MM.1S (cell line): ENCODE measurements at places on chromosomes 6 and 20.

DNA sequence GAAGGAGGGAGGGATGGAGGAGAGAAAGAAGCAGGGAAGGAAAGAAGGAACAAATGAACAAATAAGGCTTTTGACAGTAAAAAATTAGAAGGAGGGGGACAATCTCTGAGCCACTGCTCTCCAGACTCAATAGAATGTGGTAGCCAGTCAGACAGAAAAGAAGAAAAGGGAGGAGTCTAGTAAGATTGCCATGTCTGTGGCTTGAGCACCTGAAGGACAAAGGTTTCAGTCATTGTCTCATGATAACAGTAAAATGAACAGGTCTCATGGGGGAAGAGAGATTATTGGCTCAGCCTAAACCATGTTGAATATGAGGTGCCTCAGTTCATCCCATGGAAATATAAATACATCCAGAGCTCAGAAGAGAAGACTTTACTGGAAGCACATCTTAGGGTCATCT, 14.0 kb upstream of the LOC128125822 start:
- no peak for DNase-seq

DNA sequence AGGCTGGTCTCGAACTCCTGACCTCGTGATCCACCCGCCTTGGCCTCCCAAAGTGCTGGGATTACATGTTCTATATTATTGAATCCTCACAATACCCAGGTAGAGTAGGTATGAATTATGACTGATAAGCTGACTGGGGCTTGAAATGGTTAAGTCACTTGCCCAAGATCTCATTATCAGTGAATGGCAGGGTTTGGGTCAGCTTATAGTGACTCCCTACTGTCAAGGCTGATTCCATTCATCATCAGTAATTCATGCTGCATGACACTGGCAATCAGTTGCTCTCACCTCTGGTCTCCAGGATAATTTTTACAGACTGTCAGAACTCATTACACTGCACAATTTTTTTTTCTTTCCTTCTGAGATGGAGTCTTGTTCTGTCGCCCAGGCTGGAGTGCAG, 127.6 kb downstream of the KIF13A start:
- DNase-seq: no peak

- no peak for DNase-seq
Observed at GRCh38 chr20:51767867-51768758, at the start of gene ATP9A. Gene ATP9A, minus strand, starts transcription at chr20:51768390. Its CDS starts 21 bp downstream, at chr20:51768369.

DNA sequence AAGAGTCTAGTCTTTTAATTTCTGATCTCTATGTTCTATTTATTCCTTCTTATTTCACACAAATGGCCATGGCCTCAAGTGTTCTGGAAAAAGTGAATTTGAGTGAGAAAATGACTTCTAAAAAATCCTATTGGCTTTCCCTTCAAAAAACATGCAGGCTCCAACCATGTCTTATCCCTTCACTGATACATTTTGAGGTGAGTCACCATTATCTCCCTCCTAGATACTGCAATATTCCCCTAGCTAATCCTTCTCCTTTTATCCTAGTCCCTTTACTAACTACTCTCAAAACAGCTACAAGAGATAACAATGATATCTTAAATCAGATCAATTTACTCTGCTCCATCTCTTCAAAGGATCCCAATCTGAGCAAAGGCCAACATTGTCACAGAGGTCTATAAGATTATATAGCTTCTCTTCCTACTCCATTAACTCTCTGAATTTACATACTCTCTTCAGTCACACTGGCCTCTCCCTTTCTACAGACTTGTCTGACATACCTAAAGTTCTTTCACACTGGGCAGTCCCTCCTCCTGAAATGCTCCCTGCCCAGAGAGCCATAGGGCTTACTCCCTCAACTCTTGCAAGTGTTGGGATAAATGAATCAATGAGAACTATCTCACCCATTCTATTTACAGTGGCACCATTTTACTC, 129.2 kb downstream of the TENT5A start:
- DNase-seq: no peak

DNA sequence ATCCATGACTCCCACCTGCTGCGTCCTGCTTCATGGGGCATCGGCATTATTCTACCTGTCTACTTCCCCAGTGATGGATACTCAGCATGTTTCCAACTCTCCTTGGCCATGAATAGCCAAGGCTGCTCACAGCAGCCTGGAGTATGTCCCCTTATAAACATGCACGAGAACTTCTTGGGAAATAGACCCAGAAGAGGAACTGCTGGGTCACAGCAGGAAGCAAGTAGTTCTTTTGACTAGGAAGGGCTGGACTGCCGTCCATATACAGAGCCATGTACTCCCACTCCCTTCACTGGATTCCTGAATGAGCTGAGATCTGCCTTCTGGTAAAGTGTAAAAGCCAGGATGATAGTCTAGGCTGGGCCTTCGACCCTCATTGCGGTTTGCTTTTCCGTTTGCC, 106.3 kb upstream of the KCNK16 start:
- DNase-seq: no peak

- DNase-seq: no peak
Observed at GRCh38 chr6:150126641-150127291, 16.1 kb upstream of the PPP1R14C start.

DNA sequence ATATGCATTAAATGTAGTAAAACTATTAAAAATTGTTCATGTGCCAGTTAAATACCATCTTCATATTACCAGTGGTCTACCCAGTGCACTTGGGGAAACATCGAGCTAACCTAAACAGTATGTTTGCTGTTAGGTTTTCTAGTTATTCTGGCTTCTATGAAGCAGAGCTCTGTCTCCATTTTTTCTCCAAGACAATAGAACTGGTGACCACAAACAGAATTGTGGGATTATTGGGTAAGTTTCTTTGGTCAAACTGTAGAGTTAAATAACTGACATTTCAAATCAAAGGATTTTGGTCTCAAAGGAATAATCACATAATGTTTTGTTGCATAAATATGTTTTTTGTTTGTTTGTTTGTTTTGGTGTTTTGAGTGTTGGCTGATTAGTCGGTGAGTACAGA, 40.5 kb upstream of the EDN3 start:
- no peak for DNase-seq

GRCh38 chr6:167404385-167405049, 79.6 kb downstream of the TTLL2 start:
- no peak for DNase-seq

GRCh38 chr6:64383277-64383676, 747.7 kb downstream of the PHF3 start:
- DNase-seq: no peak

GRCh38 chr6:151027936-151028838, 162.7 kb downstream of the MTHFD1L start:
- DNase-seq: no peak

DNA sequence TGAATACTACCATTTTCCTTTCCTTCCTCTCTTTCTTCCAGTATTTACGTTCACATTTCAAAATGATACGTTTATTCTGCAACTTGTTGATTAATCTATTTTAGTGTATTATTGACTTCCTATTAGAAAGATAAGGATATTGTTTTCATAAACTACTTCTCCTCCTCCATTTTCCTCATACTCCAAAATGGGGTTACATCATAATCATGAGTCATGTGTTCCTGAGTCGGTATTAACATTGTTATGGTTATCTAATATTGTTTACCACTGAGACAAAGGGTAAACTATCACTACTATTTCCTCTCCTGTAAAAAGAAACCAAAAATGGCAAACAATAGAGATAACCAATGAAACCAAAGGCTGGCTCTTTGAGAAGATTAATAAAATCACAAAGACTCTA, 126.5 kb upstream of the CDYL start:
- no peak for DNase-seq

GRCh38 chr6:144782634-144783033, 497.5 kb downstream of the UTRN start:
- no peak for DNase-seq

DNA sequence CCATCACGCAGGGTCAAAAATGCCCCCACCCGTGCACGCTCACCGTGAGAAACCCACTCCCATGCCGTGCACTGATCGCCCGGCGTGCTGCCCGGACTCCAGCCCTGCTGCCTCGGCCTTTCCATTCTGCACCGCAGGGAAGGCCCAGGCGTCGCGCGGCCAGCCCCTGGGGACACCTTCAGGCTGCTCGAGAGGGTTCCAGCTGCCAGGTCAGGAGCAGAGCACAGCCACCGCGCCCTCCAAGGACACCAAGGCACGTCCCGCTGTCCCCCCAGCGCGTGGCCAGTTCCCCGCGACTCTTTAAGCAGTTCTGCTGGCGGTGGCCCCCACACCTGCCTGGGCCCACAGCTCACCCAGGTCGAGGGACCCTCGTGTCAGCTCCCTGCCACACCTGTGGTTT, 314.3 kb upstream of the QKI start:
- no peak for DNase-seq

- DNase-seq: peak; percentile 78
Observed at GRCh38 chr6:129236001-129236517, 353.1 kb downstream of the LAMA2 start.

GRCh38 chr6:149917679-149918078, 5.2 kb downstream of the RAET1G start:
- DNase-seq: no peak

GRCh38 chr20:58467572-58468527, 47.3 kb downstream of the APCDD1L start:
- no peak for DNase-seq

GRCh38 chr20:22920898-22921297, 114.2 kb upstream of the SSTR4 start:
- no peak for DNase-seq

DNA sequence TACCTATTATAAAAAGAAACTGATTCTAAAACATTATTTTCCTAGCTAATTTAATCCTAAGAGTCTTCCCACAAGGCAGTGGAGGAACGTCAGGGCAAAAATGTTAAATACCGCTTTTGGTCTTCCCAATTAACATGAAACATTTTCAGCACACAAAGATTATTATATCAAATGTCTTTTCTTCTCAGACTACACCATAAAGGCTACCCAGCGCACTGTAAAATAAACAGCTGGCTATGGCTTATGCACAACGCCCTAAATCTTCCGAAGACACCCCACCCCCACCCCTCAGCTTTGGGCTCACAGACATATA, 1.0 kb downstream of the NUDT3 start:
- DNase-seq: no peak

GRCh38 chr6:14762077-14762476, 483.8 kb upstream of the JARID2 start:
- DNase-seq: no peak

DNA sequence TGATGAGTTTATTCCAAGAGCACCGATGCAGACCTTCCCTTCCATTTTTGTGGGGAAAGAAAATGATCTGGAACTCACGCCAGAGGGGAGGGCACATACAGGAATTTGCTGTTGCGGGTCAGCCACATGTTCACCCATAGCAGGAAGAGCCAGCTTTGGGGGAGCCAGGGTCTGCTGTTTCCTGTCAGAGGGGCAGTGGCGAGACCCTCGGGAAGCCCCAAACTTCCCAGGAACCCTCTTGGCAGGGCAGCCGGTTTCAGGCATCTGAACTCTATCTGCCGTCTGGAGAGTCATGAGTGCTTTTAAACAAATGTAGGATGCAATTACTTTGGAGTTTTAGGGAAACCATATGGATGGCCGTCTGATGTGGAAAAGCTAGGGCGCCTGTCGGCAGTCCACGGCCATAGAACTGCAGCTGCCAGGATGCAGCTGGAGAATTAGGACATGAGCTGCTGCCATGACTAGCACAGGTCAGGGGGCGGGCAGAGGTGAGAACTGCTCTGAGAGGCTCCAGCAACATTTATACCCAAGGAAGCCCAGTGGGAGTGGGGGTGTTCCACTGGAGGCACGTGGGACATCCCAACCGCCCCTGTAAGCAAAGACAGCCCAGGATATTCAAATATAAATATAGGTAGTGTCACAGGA, 14.8 kb upstream of the SERPINB9 start:
- no peak for DNase-seq

- DNase-seq: peak; percentile 77
Observed at GRCh38 chr6:87905101-87905641, 142.5 kb upstream of the SPACA1 start.

DNA sequence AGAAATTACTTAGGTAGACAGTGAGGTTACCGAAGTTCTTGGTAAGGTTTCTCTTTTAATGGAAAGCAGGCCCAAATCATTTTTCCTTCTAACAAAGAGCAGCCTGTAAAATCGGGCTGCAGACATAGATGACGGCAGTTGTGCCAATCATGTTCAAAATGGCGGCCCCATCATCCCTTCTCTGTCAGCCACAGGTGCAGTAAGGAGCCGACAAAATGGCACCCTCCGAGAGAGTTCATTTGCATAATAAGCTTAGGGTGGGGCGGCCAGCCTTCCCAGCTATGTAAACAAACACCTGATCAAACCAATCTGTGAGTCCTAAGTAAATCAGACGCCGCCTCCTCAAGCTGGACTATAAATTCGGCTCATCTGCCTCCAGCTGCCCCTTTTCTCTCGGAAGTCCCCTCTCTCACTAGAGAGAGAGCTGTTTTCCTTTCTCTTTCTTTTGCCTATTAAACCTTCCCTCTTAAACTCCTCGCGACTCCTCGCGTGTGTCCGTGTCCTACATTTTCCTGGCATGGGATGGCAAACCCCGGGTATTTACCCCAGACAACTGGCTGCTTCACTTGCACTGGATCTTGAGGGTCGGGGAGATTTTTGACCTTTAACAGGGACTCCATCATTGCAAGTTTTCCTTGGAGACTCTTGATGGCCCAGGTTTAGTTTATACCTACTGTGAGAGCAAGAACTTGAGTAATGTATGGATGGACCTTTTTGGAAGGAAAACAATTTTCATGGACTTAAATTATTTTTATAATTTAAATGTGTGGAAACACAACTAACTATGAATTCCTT, 8.9 kb upstream of the DDR1 start:
- DNase-seq: no peak

- DNase-seq: no peak
Observed at GRCh38 chr6:51893366-51893765, 194.0 kb downstream of the PKHD1 start.

- DNase-seq: no peak
Observed at GRCh38 chr6:127367023-127367375, 23.6 kb upstream of the ECHDC1 start.

- DNase-seq: no peak
Observed at GRCh38 chr6:144898741-144899140, 613.6 kb downstream of the UTRN start.

- no peak for DNase-seq
Observed at GRCh38 chr6:116084284-116084683, 16.4 kb upstream of the NT5DC1 start.

GRCh38 chr20:56953048-56953586, 313.3 kb downstream of the BMP7 start:
- DNase-seq: no peak

DNA sequence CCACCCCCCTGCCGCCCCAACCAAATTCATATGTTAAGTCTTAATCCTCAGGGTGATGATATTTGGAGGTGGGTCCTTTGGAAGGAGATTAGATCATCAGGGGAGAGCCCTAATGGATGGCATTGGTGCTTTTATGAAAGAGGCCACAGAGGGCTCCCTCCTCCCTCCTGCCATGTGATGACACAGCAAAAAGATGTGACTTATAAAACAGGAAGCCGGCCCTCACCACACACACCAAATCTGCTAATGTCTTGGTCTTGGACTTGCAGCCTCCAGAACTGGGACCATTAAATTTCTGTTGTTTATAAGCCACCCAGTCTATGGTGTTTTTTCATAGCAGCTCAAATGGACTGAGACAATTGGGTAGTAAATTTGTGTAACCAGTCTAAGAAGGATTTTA, 176.3 kb downstream of the ADGRG6 start:
- DNase-seq: peak; percentile 17

- peak; percentile 33 for DNase-seq
Observed at GRCh38 chr20:38061109-38061508, 27.6 kb downstream of the RPRD1B start.
